ENCODE measurements at places on chromosomes 4 and X.

GRCh38 chr4:22850630-22851029, 157.9 kb downstream of the GBA3 start:
- DNase-seq, result no peak

GRCh38 chr4:52646741-52647140, 12.4 kb downstream of the USP46 start:
- no peak for DNase-seq

- no peak for DNase-seq
These were observed 168.9 kb upstream of the INTU start for GRCh38 chr4:127463883-127464282.

DNA sequence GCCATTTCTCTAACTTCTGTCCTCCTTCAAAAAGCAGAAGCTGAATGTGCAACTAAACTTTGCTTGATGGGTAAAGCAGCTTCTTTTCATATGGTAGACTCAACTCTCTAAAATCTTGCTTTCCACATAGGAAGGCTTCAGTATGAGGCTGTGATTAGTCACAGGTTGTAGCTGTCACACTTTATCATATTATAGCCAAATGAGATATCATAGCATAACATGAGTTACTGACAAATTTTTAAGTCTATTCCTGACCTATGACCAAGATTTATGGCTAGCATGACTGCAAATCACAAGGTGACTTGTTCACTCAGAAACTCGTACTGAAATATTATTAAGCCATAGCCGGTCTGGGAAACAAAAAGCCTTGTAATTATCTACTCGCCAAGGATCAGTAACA, 998.6 kb downstream of the RPA4 start:
- no peak for DNase-seq

DNA sequence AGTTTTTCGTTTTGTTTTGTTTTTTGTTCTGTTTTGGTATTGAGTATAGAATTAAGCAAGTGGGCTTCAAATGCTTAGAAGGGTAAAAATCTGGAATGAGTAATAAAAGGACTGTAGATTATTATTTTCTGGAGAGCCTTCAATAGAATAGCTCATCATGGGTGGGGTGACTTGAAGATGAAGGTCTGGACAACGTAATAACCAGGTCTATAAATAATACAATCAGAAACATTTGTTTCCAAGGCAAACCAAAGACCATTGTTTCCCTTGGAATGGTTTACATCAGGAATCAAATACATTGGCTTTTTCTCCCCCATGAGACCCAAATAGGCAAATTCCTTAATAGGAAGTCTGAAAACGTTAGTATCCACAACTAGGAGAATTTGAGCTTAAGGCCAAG, 721.6 kb downstream of the RPA4 start:
- DNase-seq, result no peak

GRCh38 chr4:184397516-184398163, 76.7 kb downstream of the IRF2 start:
- no peak for DNase-seq

- DNase-seq, result no peak
These were observed 114.8 kb upstream of the MAP9 start for GRCh38 chr4:155491336-155492120.

- peak; percentile 39 for DNase-seq
These were observed 408.2 kb downstream of the SMARCA1 start for GRCh38 chrX:129115104-129115503.

GRCh38 chrX:96791559-96791958, 92.1 kb upstream of the RPA4 start:
- DNase-seq, result peak; percentile 1

GRCh38 chr4:183508697-183509335, 4.0 kb downstream of the ING2 start:
- DNase-seq, result no peak

DNA sequence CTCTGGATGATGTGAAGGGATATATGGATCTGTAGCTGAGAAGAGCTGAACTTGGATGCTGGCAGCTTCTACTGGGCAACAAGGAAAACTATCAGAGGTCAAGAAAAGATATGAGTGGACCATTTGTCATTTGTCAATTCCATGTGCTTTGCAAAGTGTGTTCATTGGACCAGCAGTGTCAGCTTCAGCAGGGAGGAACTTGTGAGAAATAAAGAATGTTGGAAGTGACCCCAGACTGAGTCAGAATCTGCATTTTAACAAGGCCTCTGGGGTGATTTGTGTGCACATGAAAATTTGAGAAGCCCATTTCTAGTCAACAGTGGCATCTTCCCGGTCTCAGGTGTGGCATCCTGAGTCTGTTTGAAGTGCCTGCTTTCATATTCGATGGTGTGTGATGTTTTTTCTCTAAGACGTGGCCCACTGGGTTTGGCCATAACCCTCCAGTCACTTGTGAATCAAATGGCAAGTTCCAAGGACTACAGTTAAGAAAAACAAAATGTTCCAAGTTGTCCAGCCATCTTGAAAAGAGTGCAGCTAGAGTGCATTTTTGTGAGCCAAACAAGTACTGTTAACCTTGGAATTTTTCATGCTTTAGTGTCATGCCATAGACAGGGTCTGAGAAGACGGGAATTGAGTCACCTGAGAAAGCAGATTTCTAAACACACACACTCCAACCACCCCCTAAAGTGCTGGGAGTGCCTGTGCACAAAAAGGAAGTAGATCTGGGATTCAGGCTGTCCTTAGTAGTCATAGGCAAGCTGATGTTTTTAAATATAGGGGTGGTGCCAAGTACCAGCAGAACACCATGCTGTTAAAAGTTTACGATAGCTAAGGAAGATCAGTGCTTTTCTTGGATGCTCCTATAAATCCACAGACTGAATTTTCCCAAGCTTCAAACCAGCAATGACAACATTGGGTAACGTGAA, 26.4 kb downstream of the GPM6B start:
- peak; percentile 3 for DNase-seq

- no peak for DNase-seq
These were observed 341.7 kb upstream of the NDST3 start for GRCh38 chr4:117692538-117692937.

DNA sequence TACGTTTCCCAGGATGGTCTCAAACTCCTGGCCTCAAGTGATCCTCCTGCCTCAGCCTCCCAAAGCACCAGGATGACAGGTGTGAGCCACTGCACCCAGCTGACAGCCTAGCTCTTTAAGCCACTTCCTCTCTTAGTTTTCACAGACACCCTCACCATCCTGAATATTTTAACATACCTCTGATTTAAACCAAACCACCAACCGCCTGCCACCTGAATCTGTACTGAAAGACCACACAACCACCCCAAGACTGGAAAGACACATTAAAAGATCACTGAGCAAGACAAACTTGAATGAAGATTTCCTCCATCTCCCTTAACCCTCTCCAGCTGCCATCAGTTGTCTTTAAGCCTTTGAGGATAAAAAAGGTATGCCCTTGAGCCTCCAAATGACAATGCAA, 110.6 kb downstream of the SH3KBP1 start:
- no peak for DNase-seq

DNA sequence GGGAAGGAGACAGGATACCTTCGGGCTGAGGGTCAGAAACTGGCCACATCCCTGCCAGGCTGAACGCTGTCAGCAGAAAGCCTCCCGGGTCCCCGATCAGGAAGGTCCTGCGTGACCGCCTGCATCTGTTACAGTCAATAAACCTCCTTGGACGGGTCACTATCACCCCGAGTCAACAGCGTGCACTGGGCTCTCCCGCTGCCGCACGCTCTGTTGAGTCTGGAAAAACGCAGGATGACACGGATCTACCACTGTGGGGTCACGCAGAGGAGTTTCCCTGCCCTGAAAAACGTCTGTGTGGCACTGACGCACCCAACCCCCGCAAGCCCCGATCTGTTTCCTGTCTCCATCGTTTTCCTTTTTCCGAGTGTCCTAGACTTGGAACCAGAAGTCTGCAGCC, 12.1 kb downstream of the PPP2R3B start:
- no peak for DNase-seq

DNA sequence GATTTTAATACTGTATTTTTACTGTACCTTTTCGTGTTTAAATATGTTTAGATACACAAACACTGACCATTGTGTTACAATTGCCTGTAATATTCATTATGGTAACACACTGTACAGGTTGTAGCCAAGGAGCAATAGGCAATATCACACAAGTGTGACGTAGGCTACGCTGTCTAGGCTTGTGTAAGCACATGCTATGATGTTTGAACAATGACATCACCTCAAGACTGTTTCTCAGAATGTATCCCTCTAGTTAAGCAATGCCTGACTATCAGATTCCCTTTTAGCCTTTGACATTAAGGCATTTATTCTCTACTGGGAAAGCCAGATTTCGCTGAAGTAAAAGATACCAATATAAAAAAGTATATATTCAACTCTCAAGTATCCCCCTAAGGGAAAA, 66.2 kb downstream of the VCX3A start:
- no peak for DNase-seq

DNA sequence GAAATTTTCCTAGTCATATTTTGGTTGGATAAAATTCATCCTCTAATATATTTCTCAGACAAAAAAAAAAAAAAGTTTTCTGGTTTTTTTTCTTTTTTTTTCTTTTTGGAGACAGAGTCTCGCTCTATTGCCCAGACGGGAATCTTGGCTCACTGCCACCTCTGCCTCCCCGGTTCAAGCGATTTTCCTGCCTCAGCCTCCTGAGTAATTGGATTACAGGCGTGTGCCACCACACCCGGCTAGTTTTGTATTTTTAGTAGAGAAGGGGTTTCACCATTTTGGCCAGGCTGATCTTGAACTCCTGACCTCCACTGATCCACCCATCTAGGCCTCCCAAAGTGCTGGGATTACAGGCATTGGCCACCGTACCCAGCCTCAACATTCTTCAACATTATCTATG, 432.7 kb upstream of the PABPC4L start:
- DNase-seq, result no peak

DNA sequence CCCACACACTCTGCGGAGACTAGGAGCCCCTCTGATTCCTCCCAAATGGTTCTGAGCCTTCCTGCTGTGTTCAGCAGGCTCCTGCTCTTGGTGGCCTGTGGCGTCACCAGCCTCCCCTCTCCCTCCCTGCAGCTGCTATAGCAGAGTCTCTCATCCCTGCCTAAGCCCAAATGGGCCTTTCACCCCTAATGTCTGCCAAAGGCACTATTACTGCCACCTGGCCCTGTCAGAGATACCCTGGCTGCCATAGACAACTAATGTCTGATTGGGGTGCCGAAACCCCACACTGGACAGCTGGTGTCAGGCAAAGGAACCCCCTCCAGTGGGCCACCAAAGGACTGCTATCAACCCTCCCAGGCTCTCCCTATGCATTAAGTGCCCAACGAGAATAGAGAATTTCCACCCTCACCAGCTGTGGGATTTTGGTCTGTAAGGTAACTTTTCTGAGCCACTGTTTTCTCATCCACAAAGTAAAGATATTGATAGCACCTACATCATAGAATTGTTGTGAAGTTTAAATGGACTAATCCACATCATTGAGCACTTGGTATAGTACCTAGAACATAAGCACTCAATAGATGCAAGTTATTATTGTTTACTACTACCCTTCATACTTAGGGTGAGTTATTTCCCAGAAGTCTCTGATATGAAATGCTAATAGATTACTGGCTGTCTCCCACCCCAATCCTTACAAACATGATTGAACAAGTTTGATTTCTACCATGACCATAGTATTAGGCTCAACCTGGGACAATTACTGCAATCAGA, 421.3 kb downstream of the MID1IP1 start:
- no peak for DNase-seq

DNA sequence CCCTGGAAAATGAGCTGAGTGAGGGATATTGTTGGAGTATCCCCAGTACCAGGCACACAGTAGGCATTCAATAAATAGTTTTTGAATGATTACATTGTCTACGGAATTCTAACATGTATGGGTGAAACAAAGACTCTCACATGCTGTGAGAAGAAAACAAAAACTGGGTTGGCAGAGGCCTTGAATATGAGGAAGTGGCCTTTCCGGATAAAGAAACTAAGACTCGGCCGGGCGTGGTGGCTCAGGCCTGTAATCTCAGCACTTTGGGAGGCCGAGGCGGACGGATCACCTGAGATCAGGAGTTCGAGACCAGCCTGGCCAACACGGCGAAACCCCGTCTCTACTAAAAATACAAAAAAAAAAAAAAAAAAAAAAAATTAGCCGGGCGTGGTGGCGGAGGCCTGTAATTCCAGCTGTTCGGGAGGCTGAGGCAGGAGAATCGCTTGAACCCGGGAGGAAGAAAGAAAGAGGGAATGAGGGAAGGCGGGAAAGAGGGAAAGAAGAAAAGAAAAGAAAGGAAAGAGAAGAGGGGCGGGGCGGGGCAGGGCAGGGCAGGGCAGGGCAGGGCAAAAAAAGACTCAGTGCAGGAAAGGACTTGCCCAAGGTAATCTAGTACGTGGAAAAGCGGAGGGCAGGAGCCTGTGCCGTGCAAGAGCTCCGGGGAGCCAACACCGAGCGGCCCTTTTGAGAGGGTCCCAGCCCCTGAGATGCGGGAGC, 689 bp upstream of the TMA16 start:
- DNase-seq, result no peak

- no peak for DNase-seq
These were observed 94.5 kb downstream of the RASGEF1B start for GRCh38 chr4:81377191-81377590.

GRCh38 chr4:174847801-174848427, 18.9 kb upstream of the GLRA3 start:
- no peak for DNase-seq

GRCh38 chrX:19225909-19226308, 103.6 kb upstream of the ADGRG2 start:
- peak; percentile 42 for DNase-seq
